ENCODE measurements at places on chromosomes 6 and 20. TPM values are rescaled to one million over a fixed set of nuclear protein-coding genes. Genes with fewer than 3 reads are reported as not detected.

GRCh38 chr6:114605656-114606055, 262.8 kb upstream of the HS3ST5 start:
- no peaks in the 10 kb centered on the region for H3K27me3 ChIP-seq
- H3K4me3 ChIP-seq, result no peak overlapping the region
- DNase-seq, result no peak

DNA sequence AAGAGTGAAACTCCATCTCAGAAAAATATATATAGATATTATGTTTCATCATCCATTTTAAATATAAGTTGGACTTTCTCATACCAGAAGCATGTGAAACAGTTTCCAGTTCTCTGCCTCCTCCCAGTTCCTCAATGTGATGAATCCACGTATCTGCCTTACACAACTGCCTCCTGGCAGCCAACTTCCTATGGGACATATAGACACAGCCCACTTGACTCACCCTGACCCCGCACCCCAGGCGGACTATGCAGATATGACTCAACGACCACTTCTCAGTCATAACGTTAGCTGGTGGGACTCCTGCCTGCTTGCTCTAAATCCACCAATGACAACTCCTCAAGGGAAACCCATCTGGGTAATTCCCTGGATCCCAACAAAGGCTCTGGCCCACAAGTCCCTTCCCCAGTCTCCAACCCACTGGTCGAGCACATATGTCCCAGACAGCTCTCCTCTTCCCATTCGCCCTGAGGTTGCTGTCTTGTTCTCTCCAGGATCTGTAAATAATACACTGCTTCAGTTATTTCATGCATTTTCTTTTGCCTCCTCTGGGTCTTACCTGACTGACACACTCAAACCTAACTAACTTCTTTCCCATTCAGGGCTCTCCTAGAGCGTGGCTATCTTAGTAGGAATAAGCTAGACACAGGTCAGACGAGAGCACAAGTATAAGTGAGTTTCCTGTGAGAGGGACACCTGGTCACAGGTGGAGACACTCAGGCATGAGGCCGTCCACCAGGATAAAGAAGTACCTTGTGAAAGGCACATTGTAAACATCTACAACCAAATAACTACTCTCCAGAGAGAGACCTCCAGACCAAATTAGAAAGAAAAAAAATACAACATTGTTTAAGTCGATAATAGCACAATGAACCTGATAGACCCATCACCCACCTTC, 548.5 kb downstream of the CD83 start:
- H3K36me3 ChIP-seq, result no peaks in the 10 kb centered on the region
- H3K4me1 ChIP-seq, result no peaks in the 10 kb centered on the region
- no peaks in the 10 kb centered on the region for H3K27me3 ChIP-seq
- H3K4me3 ChIP-seq, result no peak overlapping the region

The LRRN4 gene
- 177 TPM for total RNA-seq

- no peak overlapping the region for H3K4me3 ChIP-seq
- H3K27me3 ChIP-seq, result no peaks in the 10 kb centered on the region
- no peak overlapping the region for H3K27ac ChIP-seq
- H3K36me3 ChIP-seq, result peaks cover 44% of the 10 kb centered on the region
- no peaks in the 10 kb centered on the region for H3K4me1 ChIP-seq
Observed at GRCh38 chr6:126017668-126018067, 31.3 kb downstream of the TRMT11 start.

GRCh38 chr20:25323496-25324246, 67.0 kb downstream of the ABHD12 start:
- DNase-seq, result no peak
- no peak overlapping the region for H3K4me3 ChIP-seq
- no peaks in the 10 kb centered on the region for H3K27me3 ChIP-seq
- H3K4me1 ChIP-seq, result peaks cover 10% of the 10 kb centered on the region

The MUCL3 gene
- 1.8 TPM for total RNA-seq

The CTCFL gene
- 0.17 TPM for total RNA-seq

DNA sequence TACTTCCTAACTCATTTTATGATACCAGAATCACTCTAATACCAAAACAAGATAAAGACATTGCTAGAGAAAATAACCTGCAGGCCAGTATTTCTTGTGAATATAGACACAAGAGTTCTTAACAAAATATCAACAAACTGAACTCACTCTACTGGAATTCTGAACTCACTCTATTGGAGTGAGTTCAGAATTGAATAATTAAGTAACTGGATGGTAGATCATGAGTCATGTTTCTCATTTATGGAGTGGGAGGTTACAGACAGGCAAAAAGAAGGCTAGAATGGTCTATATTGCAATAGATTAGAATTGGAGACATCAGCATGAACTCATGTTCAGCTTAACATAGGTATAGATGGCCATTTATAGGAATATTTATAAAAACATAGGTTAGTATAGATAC, 26.6 kb upstream of the C6orf58 start:
- no peaks in the 10 kb centered on the region for H3K4me1 ChIP-seq
- no peak for DNase-seq
- no peaks in the 10 kb centered on the region for H3K27me3 ChIP-seq
- H3K27ac ChIP-seq, result no peak overlapping the region

DNA sequence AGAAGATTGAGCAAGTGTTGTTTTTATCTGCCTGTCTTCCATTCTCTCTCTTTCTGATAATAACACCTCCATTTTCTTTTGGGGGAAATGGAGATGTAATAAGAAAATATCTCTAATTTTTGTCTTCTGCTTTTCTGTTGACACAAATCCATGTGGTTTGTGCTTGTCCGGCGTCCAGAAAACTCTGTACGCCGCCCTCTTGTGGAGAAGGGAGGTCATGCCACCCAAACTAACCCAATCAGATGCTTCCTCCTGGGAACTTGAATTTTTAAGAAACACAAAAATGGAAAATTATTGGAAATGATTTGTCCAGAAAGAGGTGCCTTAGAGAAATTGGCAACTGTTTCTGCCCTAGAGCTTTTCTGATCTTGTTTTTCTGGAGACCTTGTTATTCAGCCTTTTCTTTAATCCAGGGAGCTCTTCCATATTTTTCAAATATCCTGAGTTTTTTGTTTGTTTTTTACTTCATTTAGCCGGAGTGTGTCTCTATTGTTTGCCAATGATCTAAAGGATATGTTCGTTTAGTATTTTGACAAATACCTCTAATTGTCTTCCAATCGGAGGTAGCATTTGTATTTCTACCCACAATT, 17.8 kb upstream of the FNDC1 start:
- no peak overlapping the region for H3K4me3 ChIP-seq
- H3K27me3 ChIP-seq, result no peaks in the 10 kb centered on the region
- no peak overlapping the region for H3K27ac ChIP-seq
- peak; percentile 38 for DNase-seq
- H3K36me3 ChIP-seq, result no peaks in the 10 kb centered on the region
- H3K4me1 ChIP-seq, result no peaks in the 10 kb centered on the region

The SLC32A1 gene
- not detected for total RNA-seq

The RNF144B gene
- total RNA-seq, result 47.8 TPM

The SIRPB1 gene
- total RNA-seq, result 20.6 TPM

The CLIC5 gene
- 162 TPM for total RNA-seq

The VGLL2 gene
- not detected for total RNA-seq

- H3K36me3 ChIP-seq, result no peaks in the 10 kb centered on the region
- DNase-seq, result no peak
- no peak overlapping the region for H3K4me3 ChIP-seq
- no peaks in the 10 kb centered on the region for H3K27me3 ChIP-seq
- H3K4me1 ChIP-seq, result no peaks in the 10 kb centered on the region
- H3K27ac ChIP-seq, result no peak overlapping the region
Observed at GRCh38 chr6:155970876-155971708, 515.5 kb upstream of the NOX3 start.

DNA sequence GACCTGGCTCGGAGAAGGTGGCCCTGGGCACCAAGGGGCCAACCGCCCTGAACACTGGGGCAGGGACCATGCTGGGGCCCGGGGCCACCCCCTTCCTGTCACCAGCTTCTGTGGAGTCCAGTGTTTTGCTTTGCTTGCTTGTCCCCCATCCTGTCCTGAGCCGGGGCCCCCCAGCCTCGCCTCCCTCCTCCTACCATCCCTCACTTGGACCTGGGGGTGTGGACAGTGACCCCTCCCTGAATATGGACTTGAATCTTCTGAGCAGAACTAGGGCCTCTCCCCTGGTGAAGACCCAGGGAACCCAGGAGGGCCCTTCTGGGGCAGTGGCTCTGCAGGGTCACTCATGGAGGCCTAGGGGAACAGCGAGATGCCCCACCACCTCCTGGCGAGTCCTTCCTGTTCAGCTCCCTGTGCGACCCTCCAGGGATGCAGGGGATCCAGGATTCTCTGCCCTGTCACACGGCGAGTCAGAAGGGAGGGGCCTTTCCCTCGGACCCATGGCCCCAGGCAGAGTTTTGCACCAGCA, 41.6 kb downstream of the VSTM2L start:
- no peak overlapping the region for H3K4me3 ChIP-seq
- H3K27me3 ChIP-seq, result no peaks in the 10 kb centered on the region
- no peaks in the 10 kb centered on the region for H3K36me3 ChIP-seq
- H3K4me1 ChIP-seq, result no peaks in the 10 kb centered on the region
- DNase-seq, result peak; percentile 8
- H3K27ac ChIP-seq, result no peak overlapping the region

All from upper lobe of left lung (tissue), 6 donors.